Mucosa of gallbladder (tissue), 1 donor: ENCODE measurements at places on chromosomes 6 and 20. TPM values are rescaled to one million over a fixed set of nuclear protein-coding genes. Genes with fewer than 3 reads are reported as not detected.

DNA sequence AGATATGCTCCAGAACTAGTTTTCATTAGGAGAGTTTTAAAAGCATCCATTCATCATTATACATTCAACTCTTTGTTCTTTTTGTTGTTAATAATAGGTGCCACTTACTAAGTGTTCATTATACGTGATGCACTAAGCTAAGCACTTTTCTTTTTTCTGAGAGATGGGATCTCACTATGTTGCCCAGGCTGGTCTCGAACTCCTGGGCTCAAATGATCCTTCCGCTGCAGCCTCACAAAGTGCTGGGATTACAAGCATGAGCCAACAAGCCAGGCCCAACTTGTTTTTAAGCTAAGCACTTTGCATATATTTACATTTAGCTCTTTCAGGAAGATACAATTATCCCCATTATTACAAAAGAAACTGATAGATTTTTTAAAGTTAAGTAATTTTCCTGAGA, 5.7 kb upstream of the GFOD1 start:
- no peak for DNase-seq

DNA sequence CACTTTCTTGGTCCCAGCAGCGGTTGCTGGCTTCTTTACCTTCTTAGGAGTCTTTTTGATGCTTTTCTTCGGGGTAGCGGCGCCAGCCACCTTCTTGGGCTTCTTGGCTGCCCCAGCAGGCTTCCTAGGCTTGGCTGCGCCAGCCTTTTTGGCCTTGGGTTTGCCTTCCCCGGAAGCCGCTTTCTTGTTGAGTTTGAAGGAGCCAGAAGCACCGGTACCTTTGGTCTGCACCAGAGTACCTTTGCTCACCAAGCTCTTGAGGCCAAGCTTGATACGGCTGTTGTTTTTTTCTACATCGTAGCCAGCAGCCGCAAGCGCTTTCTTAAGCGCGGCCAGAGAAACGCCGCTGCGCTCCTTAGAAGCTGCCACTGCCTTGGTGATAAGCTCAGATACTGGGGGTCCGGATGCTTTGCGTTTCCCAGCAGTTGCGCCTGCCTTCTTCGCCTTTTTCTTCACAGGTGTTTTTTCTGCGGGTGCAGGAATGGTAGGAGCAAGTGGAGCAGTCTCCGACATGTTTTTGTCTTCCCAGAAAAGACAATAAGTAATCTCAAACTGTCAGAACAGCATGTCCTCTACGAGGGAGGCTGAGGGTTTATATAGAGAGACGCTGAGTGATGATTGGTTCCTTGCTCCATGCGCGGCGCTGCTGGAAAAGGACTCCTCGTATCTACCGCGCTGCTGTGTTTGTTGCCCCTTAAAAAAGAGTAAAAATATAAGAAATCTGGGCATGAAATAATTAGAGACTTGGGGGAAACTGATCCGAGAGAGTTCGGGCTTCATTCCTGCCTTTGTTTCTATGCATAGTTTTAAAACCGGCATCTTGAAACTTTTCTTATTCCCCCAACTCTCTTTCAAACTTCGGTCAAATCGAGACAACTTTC, 130.3 kb upstream of the BTN3A2 start:
- peak; percentile 85 for DNase-seq

- peak; percentile 72 for DNase-seq
Measured at GRCh38 chr20:1437235-1437904, 29.3 kb downstream of the NSFL1C start.

- no peak for DNase-seq
Measured at GRCh38 chr6:85747093-85747492, 104.4 kb upstream of the SYNCRIP start.

DNA sequence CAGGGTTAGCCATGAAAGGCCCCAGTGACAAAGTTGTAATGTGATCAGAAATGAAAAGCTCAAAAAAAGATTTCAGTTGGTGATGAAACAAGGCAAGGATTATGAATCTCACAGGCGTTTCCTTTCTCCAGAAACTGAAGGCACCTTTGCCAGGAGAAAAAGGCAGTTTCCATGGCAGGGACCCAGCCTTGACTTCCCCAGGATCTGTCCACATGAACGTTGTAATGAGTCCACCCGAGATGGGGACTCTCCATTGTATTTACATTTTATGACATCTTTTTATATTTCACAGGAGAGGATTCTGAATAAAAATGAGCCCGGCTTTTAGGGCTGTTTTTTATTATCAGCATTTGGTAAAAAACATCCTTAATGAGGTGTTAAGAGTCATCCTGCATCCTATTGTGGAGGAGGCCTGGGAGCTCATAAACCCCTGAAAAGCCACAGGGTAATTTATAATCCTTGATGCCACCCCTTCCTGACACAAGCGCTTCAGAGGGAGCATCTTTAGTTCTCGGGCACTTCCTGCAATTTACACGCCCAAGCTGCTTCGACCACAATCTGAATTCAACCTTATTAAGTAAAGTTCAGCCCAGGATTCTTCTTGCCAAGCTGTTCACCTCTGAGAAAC, 74.1 kb upstream of the SALL4 start:
- no peak for DNase-seq

DNA sequence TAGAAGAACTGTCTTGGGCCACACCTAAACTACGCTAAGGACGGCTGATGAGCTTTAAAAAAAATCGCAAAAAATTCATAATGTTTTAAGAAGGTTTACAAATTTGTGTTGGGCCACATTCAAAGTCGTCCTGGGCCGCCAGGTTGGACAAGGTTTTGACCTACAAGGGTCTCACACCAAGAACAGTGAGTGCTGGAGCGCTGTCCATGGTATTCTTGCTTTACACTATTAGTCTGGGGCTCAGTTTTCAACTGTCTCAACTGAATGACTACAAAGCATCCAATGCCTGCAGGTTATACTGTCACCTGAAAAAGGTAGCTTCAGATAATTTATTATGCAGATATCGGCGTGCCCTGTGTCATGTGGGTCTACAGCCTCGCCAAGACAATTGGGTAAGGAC, 3.7 kb upstream of the FAXC start:
- no peak for DNase-seq

- DNase-seq: peak; percentile 24
Measured at GRCh38 chr6:34370361-34370760, 22.1 kb downstream of the NUDT3 start.

GRCh38 chr6:1587546-1587945, 22.2 kb upstream of the FOXC1 start:
- DNase-seq: no peak

DNA sequence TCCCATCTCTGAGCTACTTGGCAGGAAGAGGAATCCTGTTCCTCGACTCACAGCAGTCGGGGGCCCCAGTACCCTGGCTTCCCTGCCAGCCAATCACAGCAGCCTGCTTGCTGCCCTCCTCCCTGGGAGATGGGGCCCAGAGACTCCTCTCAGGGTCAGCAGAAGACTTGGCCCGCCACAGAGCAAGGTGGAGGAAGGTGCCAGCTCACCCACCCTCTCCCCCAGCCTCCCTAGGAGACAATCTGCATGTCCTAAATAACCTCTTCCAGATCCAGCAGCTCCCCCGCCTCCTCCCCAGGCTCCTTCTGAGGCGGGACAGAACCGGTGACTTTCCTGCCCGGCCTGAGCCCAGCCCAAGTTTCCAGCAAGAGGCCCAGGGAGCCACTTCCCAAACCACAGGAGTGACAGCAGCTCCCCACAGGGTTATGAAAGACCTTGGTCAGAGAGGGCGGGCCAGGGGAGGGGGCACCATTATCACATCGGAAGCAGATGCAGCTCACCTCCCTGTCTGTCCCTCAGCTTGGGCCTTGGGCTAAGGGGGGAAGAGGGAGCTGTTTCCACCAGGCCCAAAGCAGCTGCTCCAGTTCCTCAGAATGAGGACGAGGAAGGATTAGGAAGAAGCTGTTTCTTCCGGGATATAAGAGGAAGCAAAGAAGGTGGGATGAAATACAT, 2.3 kb downstream of the CCND3 start:
- no peak for DNase-seq

DNA sequence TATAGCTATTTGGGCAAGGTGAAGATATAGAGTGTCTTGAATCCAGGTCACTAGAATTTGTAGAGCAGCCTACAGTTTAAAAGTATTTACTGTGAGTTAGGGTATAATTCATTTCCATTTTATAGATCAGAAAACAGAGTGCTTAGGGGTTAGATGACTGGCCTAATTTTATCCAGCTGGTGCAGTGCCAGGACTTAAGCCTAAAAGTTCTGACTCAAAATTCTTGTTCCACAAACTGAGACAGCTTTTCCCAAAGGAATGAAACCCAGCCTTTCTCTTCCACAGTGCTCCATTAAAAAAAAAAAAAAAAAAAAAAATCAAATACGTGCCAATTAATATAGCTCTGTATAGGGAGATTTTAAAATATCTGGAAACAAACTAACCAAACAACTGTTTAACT, 441.0 kb upstream of the MARCKS start:
- DNase-seq: no peak

DNA sequence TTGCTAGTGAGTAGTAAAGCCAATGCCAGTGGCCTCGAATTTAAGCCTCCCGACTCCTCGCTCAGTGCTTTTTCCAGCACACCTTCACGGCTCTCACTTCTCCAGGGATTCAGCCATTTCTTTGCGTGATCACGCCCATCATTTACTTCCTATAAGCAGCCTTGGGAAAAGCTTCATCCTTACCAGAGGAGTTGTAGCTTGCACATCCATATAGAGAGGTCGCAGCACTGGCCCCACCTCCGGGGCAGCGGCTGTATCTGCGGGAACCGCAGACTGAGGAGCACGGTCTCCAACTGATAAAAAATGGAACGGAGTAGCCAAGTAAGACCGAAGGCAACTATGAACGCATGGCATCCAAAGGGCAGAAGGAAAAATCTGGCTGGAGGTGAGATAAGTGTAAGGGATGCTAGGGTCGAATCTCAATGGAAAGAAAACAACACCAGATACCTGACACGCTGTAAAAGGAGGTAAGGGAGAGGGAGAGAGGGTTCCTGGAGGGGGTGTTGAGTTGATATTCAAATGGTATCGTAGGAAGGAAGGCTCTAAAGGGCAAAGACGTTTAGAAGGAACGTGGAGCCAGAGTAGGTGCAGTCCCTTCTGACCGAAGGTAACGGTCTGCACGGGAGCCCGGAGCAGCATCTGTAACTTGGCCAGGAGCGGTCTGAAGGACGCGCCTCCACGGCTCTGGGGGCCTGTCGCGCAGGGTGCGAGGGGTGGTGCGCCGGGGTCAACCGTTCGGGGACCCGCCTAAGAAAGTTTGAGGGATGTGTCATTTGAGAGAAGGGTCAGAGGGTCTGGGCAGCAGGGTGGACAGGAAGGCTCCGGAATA, 640 bp downstream of the NFS1 start:
- no peak for DNase-seq

DNA sequence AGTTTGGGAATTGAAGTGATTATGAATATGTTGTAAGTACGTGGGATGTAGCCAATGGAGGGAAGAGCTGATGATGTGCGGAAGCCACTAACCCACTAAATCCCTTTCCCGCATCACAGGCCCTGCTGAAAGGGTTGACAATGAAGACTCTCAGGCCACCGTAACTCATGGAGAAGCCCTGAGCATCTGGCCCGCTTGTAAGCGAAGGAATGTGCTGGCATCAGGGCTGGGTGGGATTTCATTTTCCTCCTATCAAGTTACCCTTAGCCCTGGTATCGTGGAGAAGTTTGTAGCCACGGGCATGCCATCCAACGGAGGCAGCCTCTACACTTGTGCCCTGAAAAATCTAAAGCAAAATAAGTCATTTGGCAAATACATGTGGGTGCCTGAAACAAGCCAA, 355.0 kb downstream of the CDH26 start:
- no peak for DNase-seq

DNA sequence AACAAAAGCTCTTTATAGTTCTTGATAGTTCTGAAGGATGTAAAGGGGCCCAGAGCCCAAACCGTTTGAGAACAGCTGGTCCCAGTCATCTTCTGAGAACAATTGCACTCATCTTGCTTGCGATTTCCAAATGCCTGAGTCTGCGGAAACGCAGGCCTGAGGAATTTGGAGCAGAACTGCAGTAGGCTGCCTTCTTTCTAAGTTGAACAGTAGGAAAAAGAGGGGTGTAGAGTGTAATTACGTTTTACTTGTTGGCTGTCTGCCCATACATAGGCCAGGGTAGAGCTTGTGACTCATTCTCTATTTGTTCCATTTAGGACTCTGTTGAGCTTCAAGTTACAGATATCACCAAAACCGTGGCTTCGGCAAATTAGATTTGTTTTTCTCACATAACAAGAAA, 42.0 kb upstream of the KIF16B start:
- peak; percentile 50 for DNase-seq

DNA sequence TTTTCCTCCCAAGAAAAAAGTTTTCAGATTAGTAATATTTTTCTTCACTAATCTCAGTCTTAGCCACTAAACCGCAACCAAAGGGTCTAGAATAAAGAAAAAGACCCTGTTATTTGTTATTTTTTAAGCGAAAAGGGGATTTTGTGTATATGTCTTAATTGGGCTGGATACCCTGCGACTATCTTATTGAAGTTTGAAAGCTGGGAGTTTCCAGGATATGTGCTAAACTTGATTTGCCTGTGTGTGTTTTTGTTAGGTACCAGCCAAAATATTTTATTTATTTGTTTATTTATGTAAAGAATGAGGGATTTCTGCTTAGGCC, 52.4 kb downstream of the TNFAIP3 start:
- DNase-seq: no peak

DNA sequence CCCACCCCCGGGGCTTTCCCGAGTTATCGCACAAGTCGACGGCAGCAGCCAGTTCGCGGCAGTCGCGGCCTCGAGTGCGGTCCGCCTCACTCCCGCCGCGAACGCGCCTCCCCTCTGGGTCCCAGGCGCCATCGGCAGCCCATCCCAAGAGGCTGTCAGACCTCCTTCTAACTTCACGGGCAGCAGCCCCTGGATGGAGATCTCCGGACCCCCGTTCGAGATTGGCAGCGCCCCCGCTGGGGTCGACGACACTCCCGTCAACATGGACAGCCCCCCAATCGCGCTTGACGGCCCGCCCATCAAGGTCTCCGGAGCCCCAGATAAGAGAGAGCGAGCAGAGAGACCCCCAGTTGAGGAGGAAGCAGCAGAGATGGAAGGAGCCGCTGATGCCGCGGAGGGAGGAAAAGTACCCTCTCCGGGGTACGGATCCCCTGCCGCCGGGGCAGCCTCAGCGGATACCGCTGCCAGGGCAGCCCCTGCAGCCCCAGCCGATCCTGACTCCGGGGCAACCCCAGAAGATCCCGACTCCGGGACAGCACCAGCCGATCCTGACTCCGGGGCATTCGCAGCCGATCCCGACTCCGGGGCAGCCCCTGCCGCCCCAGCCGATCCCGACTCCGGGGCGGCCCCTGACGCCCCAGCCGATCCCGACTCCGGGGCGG, 1.6 kb downstream of the GNAS start:
- DNase-seq: no peak

Gene FAXC
- total RNA-seq: 7.3 TPM

Gene PSORS1C1
- 11.0 TPM for total RNA-seq

Gene SUPT3H
- 5.1 TPM for total RNA-seq

Gene SLC17A2
- total RNA-seq: not detected

Gene DLL1
- total RNA-seq: 13.0 TPM

Gene MYT1
- total RNA-seq: 0.17 TPM

Gene EYA2
- 2.1 TPM for total RNA-seq
